ENCODE measurements at places on chromosomes 12 and 14.

DNA sequence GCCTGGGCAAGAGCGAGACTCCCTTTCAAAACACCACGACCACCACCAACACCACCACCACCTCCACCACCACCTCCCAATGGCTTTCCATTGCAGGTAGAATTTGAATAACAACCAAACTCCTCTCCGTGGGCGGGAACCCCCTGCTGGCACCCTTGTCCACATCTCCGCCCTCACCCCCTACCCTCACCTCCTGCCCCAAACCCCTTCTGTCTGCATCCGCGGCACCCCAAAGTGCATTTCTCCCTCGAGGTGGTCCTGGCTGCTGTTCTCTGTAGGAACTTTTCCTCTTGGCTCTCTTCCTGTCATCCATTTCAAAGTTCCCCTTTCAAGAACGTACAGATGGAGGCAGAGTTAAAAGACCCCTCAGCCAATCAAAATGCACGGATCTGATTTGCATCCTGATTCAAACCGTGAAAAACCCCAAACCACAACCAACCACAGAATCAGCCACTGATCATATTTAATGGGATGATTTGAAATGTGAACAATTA lies 3.8 kb downstream of the SDSL start:
- DNase-seq: no peak

- DNase-seq: no peak
Observed at GRCh38 chr14:92501891-92502351, 11.7 kb upstream of the RIN3 start.

DNA sequence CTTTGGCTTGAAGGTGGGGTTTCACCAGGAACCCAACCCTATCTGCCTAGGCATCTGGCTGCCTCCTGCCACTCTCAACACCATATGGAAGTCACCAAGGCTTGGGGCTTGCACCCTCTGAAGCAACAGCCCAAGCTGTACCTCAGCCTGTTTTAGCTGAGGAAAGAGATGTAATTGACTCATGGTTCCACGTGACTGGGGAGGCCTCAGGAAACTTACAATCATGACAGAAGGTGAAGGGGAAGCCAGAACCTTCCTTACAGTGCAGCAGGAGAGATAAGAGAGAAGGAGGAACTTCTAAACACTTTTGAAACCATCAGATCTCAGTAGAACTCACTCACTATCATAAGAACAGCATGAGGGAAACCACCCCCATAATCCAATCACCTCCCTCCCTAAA lies 26.9 kb downstream of the GLIPR1L1 start:
- no peak for DNase-seq

GRCh38 chr12:29224572-29224971 lies 75.5 kb downstream of the FAR2 start:
- DNase-seq: no peak

GRCh38 chr14:26394150-26394810 lies 203.6 kb downstream of the NOVA1 start:
- no peak for DNase-seq

GRCh38 chr12:124379938-124380754 lies 85.3 kb downstream of the RFLNA start:
- no peak for DNase-seq

DNA sequence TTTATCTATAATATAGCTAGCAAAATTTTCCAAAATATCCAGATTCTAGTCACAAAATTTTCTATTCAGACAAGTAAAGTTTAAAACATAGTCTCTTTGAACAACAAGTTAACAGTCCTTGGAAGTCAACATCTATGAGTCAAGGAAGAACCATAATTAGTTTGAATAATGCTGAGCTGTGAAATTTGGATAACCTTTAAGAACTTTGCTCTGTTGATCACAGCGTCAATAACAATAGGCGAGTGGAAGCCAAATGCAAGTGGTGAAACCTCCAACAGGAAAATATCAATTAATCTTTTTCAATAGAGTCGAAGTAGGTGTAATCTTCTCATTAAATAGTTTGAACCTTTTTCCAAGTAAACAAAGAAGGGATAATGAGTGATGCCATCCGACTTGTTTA lies 466.6 kb downstream of the FOXG1 start:
- DNase-seq: no peak

DNA sequence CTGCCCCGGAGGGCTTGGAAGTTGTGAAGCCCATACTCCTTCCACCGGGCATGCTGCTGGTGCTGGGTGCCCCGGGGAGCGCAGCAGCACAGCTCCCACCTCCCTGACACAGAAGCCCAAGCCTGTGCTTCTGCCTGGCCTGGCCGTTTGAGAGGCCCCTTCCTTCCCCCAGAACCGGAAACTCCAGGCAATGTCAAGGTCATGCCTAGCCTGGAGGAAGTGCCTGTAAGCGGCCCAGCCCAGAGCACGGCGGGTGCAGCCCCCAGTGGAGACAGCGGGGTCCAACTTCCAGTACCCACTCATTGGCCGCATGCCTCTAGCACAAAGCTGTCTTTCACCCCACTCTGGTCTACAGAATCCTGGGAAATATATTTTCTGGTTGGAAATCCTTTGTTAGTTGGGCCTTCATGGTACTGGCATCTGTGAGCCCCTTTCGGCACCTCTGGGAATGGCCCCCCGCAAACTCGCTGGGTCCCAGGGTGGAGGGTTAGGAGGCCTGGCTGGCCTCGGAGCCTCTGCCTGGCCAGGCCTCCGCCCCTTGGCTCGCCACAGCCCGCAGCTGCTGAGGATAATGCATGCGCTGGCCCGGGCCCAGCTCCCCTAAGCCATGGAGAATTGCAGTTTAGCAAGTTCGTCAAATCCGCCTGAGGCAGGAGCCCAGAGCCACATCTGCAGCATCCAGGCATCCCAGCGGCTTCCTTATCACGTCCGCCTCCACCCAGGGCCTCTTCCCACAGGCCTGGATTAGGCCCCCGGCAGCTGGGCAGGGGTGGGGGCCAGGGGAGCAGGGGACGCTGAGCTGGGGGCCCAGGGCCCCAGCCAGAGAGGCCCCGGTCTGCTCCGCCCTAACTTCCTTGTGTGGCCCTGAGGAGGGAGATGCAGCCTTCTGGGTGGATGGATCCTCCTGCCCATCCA lies 48.9 kb upstream of the DLK1 start:
- DNase-seq: peak; percentile 86

- DNase-seq: no peak
Observed at GRCh38 chr14:19828314-19828713, 24.7 kb downstream of the OR4N2 start.

DNA sequence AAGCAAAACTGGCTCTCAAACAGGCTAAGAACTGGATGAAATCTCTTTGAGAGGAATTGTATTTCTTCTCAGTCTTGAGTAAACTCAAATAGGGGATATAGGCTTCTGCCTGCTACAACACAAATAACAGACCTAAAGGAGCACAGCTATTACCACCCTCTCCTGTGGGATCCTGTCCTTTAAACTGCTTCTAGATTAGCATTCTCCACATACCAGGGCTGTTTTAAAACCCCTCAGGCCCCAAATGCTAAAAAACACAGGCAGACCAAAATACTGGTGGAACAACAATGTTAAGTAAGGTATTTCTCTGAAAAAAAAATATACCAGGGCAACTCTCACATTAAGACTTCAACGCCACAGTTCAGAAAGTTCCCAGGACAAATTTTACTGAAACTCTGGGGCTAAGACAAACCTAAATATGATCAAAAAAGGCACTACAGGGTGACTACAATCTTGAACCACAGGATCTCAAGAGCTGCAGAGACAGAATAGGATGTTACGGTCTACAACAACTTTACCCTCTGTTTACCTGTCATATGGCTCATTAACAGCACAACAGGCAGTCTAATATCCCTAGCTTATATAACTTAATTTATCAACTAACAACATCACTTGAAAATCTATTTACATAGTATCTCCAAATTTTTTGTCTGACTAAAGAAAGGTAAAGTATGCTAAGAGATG lies 7.2 kb downstream of the CPNE8 start:
- no peak for DNase-seq

DNA sequence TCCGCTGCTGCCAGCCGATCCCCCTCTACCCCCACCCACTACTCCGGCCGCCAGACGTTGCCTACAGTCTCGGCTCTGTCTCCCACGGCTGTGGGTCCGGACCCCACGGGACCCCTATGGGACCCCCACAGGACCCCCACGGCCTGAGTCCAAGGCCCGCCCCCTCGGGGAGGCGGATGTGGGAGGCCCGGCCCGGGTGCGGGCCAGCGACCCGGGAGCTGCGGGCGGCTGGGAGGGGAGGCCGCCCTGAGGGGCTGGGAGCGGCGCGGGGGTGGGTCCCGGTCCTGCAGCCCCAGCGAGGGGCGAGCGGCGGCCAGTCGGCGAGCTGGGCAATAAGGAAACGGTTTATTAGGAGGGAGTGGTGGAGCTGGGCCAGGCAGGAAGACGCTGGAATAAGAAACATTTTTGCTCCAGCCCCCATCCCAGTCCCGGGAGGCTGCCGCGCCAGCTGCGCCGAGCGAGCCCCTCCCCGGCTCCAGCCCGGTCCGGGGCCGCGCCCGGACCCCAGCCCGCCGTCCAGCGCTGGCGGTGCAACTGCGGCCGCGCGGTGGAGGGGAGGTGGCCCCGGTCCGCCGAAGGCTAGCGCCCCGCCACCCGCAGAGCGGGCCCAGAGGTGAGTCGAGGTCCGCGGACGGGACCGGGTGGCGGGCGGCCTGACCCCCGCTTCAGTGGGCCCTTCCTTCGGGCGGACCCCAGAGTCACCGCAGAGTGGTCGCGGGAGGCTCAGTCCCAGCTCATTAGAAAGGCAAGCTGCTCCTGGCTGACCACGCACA lies at the start of gene ACVRL1:
TSS of gene ACVRL1 (plus strand) at position 422 of the 773 bp plus-strand sequence. CDS start 4,971 bp downstream, outside the sequence.
- no peak for DNase-seq

- no peak for DNase-seq
Observed at GRCh38 chr14:73884438-73885190, 2.0 kb upstream of the ZNF410 start.

GRCh38 chr12:19841451-19841850 lies 402.2 kb downstream of the AEBP2 start:
- no peak for DNase-seq

All from urinary bladder (tissue), 4 donors.